ENCODE measurements at places on chromosomes 1 and 21.

- DNase-seq = no peak
Observed at GRCh38 chr1:205286335-205286950, 35.1 kb downstream of the NUAK2 start.

GRCh38 chr1:38487396-38487795 lies 372.2 kb downstream of the RRAGC start:
- DNase-seq = no peak

DNA sequence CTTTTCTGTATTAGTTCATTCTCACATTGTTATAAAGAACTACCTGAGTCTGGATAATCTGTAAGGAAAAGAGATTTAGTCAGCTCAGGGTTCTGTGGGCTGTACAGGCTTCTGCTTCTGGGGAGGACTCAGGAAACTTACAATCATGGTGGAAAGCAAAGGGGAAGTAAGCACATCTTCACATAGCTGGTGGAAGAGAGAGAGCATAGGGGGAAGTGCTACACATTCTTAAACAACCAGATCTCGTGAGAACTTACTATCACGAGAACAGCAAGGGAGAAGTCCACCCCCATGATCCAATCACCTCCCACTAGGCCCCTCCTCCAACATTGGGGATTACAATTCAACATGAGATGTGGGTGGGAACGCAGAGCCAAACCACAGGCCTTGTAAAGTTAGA lies 37.9 kb upstream of the AHCTF1 start:
- DNase-seq = no peak

- no peak for DNase-seq
Observed at GRCh38 chr1:11831945-11832725, 15.4 kb downstream of the NPPA start.

GRCh38 chr1:236753516-236753915 lies 41.6 kb upstream of the MTR start:
- DNase-seq = no peak

DNA sequence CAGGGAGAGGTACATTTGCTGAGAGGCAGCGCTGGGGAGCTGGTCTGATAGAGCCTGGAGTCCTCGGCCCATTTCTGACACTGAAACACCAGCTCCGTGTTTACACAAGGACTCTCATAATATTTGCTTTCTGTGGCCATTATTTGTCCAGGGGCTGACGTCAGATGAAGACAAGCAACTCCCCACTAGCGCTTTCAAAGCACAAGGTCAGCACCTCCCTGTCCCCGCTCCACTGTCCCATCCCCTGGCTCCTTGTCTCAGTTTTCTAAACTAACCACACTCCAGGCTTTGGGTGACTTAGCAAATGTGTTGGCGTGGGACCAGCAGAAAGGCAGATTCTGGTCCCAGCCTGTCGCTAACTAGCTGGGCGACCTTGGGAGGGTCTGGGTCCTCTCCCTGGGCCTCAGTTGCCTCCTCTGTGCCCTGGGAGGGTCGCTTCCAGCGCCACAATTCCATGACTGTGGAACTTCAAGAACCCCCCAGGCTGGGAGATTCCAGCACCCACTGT lies 37.4 kb upstream of the ZBTB40 start:
- no peak for DNase-seq

DNA sequence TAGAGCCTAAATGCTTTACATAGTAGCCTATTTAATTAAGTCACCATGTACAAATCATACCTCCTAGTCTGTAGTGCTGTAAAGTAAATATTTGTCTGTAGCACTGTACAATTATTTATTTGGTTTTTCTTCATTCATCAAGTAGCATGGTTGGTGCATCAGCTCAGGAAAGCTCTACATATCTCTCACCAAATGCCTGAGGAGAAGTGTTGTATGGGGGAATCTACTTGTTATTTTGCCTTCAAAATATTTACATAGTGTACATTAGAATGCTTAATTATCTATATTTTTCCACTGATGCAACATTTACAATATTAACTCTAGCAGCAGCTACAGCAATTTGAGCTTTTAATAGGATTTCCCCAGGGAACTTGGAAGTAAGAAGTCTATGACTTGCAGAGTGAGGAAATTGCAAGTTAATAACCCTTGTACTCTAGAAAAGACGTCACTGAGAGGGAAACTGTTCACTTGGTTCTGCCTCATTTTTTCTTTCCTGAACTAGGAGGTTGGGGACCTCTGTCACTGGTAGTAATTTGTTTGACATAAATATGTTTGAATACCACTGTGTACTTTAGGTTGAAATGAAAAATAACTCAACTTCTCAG lies 207.4 kb downstream of the PDE4B start:
- DNase-seq = no peak

- no peak for DNase-seq
Observed at GRCh38 chr1:6450943-6451373, 15.0 kb downstream of the TNFRSF25 start.

Measured in stimulated activated CD4-positive, alpha-beta T cell treated with anti-CD3 and anti-CD28 coated beads, Interleukin-2, amount 100 ng/mL, for 4 hours (primary cell).